ENCODE measurements at places on chromosomes 4 and X. TPM values are rescaled to one million over a fixed set of nuclear protein-coding genes. Genes with fewer than 3 reads are reported as not detected.

DNA sequence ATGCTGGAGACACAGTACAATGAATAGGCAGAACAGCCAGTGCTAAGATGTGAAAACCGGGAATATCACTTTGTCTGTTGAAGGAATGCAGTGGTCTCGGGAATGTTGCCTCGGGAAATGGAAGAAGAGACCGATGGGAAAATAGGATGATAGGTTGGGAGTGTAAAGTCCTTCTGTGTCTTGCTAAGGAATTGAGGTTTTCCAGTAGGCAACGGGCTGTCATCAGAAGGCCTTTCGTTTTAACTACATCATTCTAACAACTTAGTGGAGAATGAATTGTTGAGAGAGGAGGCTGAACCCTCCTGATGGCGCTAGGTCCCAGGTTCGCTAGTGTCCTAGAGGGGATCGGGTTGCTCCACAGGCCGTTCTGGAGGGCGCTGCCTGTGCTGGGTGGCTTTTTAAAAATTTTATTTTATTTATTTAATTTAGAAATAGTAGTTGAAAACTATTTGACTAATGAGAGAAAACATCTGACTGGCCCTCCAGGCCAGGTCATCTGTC lies 730 bp downstream of the VBP1 start:
- H3K4me1 ChIP-seq: peaks cover 21% of the 10 kb centered on the region
- peak overlapping the region; percentile 86 for H3K4me3 ChIP-seq
- no peak for DNase-seq
- no peaks in the 10 kb centered on the region for H3K27me3 ChIP-seq
- peak overlapping the region; percentile 75 for H3K27ac ChIP-seq
- H3K36me3 ChIP-seq: peaks cover 8% of the 10 kb centered on the region

DNA sequence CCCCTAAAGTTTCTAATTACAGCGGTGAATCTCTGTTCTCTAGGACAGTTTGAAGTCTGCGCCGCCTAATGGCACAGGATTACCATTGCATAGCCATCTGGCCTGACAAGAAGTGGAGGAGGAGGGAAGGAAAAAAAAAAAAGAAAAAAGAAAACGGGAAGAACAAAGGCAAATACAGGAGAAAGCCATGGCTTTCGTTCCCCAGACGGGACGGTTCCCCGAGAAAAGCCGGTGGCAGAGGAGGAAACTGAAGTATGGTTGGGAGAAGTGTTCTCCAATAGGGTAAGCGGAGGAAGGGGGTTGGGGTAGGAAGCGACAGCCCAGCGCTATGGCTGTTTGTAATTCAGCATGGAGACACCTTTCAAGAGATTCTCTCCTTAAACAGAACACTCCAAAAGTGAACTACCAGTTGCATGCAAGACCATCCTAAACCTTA lies 80.8 kb downstream of the HMGN5 start:
- H3K4me3 ChIP-seq: peak overlapping the region; percentile 87
- peak overlapping the region; percentile 94 for H3K27ac ChIP-seq
- H3K36me3 ChIP-seq: no peaks in the 10 kb centered on the region
- H3K4me1 ChIP-seq: peaks cover 4% of the 10 kb centered on the region
- H3K27me3 ChIP-seq: peaks cover 28% of the 10 kb centered on the region

- H3K27me3 ChIP-seq: peaks cover 2% of the 10 kb centered on the region
- no peak overlapping the region for H3K27ac ChIP-seq
- H3K4me1 ChIP-seq: peaks cover 3% of the 10 kb centered on the region
- no peaks in the 10 kb centered on the region for H3K36me3 ChIP-seq
- no peak for DNase-seq
Measured at GRCh38 chr4:185108669-185109068, 34.4 kb upstream of the SLC25A4 start.

The C4orf50 gene
- 0.02 TPM for total RNA-seq

The WDR17 gene
- total RNA-seq: 2.7 TPM

The TAF7L gene
- 0.45 TPM for total RNA-seq

Data from mesothelial cell of epicardium (in vitro differentiated cells).